ENCODE measurements at places on chromosomes 4 and X. TPM values are rescaled to one million over a fixed set of nuclear protein-coding genes. Genes with fewer than 3 reads are reported as not detected.
A peak's percentile ranks its signal among the peaks of the same experiment; 100 is the strongest.

The CASP6 gene
- 35.4 TPM for total RNA-seq

The MAP7D2 gene
- total RNA-seq: 0.15 TPM

The PPP2R3B gene
- total RNA-seq: 33.6 TPM

The ZRSR2 gene
- total RNA-seq: 9.4 TPM

The SSX4 gene
- not detected for total RNA-seq

The CLDN34 gene
- 0.46 TPM for total RNA-seq

The NCAPG gene
- 66.4 TPM for total RNA-seq

The DNAJB14 gene
- 56.7 TPM for total RNA-seq

The CPZ gene
- not detected for total RNA-seq

The AMBN gene
- total RNA-seq: not detected

The GAGE12F gene
- total RNA-seq: not detected

The DACH2 gene
- total RNA-seq: not detected

The LUZP4 gene
- not detected for total RNA-seq

DNA sequence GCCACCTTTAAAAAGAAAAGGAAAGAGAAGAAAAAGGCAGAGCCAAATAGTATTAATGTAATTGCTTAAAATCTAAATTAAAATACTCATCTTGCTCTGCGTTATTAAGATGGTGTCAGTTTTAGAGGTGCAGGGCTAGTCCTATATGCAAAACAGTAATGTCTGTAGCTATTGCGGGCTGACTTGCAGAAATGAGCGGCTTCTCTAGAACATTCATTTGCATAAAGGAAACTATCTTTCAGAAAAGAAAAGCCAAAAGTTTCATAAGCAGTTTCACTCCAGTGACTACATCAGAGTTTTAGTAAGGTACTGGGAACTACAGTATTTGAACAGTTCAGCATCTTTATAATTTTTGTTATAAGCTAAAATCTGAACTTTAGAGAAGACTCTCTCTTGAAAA lies 6.0 kb downstream of the SMAD1 start:
- H3K36me3 ChIP-seq: no peaks in the 10 kb centered on the region
- no peaks in the 10 kb centered on the region for H3K27me3 ChIP-seq
- H3K27ac ChIP-seq: no peak overlapping the region
- peaks cover 32% of the 10 kb centered on the region for H3K4me1 ChIP-seq

GRCh38 chr4:7070729-7071511 lies 3.1 kb upstream of the GRPEL1 start:
- no peak overlapping the region for H3K4me3 ChIP-seq
- no peak overlapping the region for H3K27ac ChIP-seq
- H3K36me3 ChIP-seq: no peaks in the 10 kb centered on the region
- H3K4me1 ChIP-seq: peaks cover 20% of the 10 kb centered on the region
- H3K27me3 ChIP-seq: no peaks in the 10 kb centered on the region

DNA sequence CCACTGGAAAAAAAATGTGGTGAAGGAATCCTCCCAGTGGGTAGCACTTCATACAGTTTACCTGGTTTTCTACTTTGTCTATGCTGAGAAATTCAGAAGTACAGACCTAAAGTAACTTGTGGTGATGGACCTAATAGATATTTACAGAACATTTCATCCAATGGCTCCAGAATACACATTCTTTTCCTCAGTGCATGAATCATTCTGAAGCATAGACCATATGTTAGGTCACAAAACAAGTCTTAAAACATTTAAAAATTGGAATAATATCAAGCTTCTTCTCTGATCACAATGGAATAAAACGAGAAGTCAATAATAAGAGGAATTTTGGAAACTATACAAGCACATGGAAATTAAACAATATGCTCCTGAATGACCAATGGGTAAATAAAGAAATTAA lies 450.1 kb upstream of the INTU start:
- no peaks in the 10 kb centered on the region for H3K27me3 ChIP-seq
- DNase-seq: no peak
- no peak overlapping the region for H3K4me3 ChIP-seq

- no peaks in the 10 kb centered on the region for H3K27me3 ChIP-seq
- peaks cover 7% of the 10 kb centered on the region for H3K4me1 ChIP-seq
- peak; percentile 62 for DNase-seq
- H3K27ac ChIP-seq: no peak overlapping the region
- no peaks in the 10 kb centered on the region for H3K36me3 ChIP-seq
These were observed 8.7 kb downstream of the SMIM10 start for GRCh38 chrX:134999469-134999868.

DNA sequence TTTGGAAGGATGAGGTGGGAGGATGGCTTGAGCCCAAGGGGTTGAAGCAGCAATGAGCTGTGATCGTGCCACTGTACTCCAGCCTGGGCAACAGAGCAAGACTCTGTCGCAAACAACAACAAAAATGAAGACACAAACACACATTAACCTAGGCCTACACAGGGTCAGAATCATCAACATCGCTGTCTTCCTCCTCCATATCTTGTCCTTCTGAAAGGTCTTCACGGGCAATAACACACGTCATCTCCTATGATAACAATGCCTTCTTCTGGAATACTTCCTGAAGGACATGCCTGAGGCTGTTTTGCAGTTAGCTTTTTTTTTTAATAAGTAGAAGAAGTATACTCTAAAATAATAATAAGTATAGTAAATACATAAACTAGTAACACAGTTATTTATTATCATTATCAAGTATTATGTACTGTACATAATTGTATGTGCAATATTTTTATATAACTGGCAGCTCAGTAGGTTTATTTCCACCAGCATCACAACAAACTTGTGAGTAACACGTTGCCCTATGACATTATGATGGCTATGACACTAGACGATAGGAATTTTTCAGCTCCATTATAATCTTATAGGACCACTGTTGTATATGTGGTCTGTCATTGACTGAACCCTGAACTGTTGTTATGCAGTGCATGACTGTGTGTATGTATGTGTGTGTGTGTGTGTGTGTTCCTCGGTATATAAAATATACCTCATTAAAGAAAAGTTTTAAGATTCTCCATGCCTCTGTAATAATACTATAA lies 69.2 kb upstream of the MAML3 start:
- H3K27ac ChIP-seq: peak overlapping the region; percentile 65
- peak; percentile 80 for DNase-seq
- H3K4me3 ChIP-seq: no peak overlapping the region
- no peaks in the 10 kb centered on the region for H3K27me3 ChIP-seq
- no peaks in the 10 kb centered on the region for H3K36me3 ChIP-seq

- no peaks in the 10 kb centered on the region for H3K36me3 ChIP-seq
- H3K27me3 ChIP-seq: no peaks in the 10 kb centered on the region
- DNase-seq: no peak
- H3K4me3 ChIP-seq: no peak overlapping the region
- H3K27ac ChIP-seq: no peak overlapping the region
These were observed 197.2 kb upstream of the ZFP42 start for GRCh38 chr4:187798385-187798784.

- H3K36me3 ChIP-seq: no peaks in the 10 kb centered on the region
- H3K4me1 ChIP-seq: peaks cover 28% of the 10 kb centered on the region
- DNase-seq: peak; percentile 94
- H3K4me3 ChIP-seq: no peak within 1 kb of the TSS
These were observed at the start of gene CXCL8 for GRCh38 chr4:73740353-73740778. Gene CXCL8, plus strand, starts transcription at chr4:73740569. Its CDS starts 90 bp downstream, at chr4:73740659.

GRCh38 chr4:34202154-34202553 lies 2042.2 kb downstream of the ARAP2 start:
- no peak for DNase-seq
- H3K4me3 ChIP-seq: no peak overlapping the region
- no peaks in the 10 kb centered on the region for H3K36me3 ChIP-seq
- H3K4me1 ChIP-seq: no peaks in the 10 kb centered on the region
- no peaks in the 10 kb centered on the region for H3K27me3 ChIP-seq

GRCh38 chrX:154595559-154596249 lies 10.8 kb downstream of the CTAG1A start:
- no peak overlapping the region for H3K27ac ChIP-seq
- peaks cover 13% of the 10 kb centered on the region for H3K27me3 ChIP-seq
- no peaks in the 10 kb centered on the region for H3K36me3 ChIP-seq
- H3K4me3 ChIP-seq: no peak overlapping the region

- H3K36me3 ChIP-seq: no peaks in the 10 kb centered on the region
- no peak overlapping the region for H3K4me3 ChIP-seq
- H3K27ac ChIP-seq: no peak overlapping the region
- DNase-seq: no peak
- no peaks in the 10 kb centered on the region for H3K27me3 ChIP-seq
- no peaks in the 10 kb centered on the region for H3K4me1 ChIP-seq
These were observed 278.0 kb downstream of the ANK2 start for GRCh38 chr4:113327494-113327893.

GRCh38 chrX:98795636-98796035 lies 1614.4 kb downstream of the PCDH19 start:
- no peaks in the 10 kb centered on the region for H3K4me1 ChIP-seq
- no peak for DNase-seq
- H3K36me3 ChIP-seq: no peaks in the 10 kb centered on the region
- no peak overlapping the region for H3K27ac ChIP-seq
- H3K27me3 ChIP-seq: no peaks in the 10 kb centered on the region

GRCh38 chrX:45134315-45134731 lies 66.4 kb downstream of the DIPK2B start:
- H3K4me3 ChIP-seq: no peak overlapping the region
- H3K27me3 ChIP-seq: no peaks in the 10 kb centered on the region
- no peak overlapping the region for H3K27ac ChIP-seq
- H3K36me3 ChIP-seq: no peaks in the 10 kb centered on the region
- DNase-seq: no peak

- DNase-seq: no peak
- no peaks in the 10 kb centered on the region for H3K27me3 ChIP-seq
- H3K27ac ChIP-seq: no peak overlapping the region
- H3K4me1 ChIP-seq: no peaks in the 10 kb centered on the region
- no peak overlapping the region for H3K4me3 ChIP-seq
These were observed 7.0 kb upstream of the DSPP start for GRCh38 chr4:87601361-87601760.

- no peak for DNase-seq
- H3K4me1 ChIP-seq: no peaks in the 10 kb centered on the region
- no peaks in the 10 kb centered on the region for H3K36me3 ChIP-seq
- no peak overlapping the region for H3K4me3 ChIP-seq
- no peaks in the 10 kb centered on the region for H3K27me3 ChIP-seq
These were observed 68.7 kb upstream of the PRDX4 start for GRCh38 chrX:23598575-23598974.

DNA sequence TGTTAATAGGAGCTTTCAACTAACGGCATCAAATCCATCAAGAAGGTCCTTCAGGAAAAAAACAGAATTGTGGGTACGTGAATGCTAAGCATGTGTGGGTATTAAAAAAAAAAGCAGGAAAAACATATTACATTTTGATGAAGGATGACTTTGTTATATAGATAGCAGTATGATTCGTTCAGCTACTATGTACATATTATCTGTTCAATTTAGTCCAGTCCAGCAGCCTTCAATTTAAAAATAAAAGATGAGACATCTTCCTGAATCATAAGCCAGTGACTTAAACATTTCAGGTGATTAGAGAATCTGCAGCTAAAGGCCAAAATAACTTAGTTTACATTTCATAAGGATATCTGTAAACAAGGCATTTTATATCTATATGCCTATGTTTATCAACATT lies 63.4 kb downstream of the LCORL start:
- H3K4me3 ChIP-seq: no peak overlapping the region
- H3K27me3 ChIP-seq: no peaks in the 10 kb centered on the region
- no peaks in the 10 kb centered on the region for H3K4me1 ChIP-seq
- H3K36me3 ChIP-seq: no peaks in the 10 kb centered on the region

GRCh38 chr4:32135642-32136041 lies 1415.5 kb downstream of the PCDH7 start:
- H3K27ac ChIP-seq: no peak overlapping the region
- H3K4me1 ChIP-seq: peaks cover 7% of the 10 kb centered on the region
- H3K27me3 ChIP-seq: no peaks in the 10 kb centered on the region
- H3K36me3 ChIP-seq: no peaks in the 10 kb centered on the region
- no peak for DNase-seq

GRCh38 chrX:66021765-66022631 lies 17.9 kb downstream of the VSIG4 start:
- no peaks in the 10 kb centered on the region for H3K4me1 ChIP-seq
- H3K4me3 ChIP-seq: no peak overlapping the region
- H3K36me3 ChIP-seq: no peaks in the 10 kb centered on the region
- H3K27ac ChIP-seq: no peak overlapping the region

DNA sequence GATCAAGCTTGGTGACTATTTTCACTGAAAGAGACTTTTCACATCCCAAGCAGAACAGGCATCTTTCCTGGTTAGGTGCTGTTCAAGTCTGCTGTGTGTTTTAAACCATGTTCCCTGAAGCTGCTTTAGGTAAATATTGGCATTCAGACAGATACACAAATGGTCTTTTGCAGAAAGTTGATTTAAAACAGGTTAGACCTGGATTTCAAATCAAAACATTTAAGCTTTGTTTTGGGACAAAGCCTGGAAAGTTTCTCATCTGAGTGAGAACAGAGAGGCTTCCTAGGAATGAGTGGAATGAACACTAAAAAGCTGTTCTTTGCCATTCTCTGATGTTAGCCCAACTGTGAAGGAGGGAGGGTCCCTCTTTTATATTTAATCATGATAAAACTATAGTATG lies 10.1 kb downstream of the ANXA3 start:
- H3K36me3 ChIP-seq: no peaks in the 10 kb centered on the region
- no peak overlapping the region for H3K4me3 ChIP-seq
- DNase-seq: no peak

DNA sequence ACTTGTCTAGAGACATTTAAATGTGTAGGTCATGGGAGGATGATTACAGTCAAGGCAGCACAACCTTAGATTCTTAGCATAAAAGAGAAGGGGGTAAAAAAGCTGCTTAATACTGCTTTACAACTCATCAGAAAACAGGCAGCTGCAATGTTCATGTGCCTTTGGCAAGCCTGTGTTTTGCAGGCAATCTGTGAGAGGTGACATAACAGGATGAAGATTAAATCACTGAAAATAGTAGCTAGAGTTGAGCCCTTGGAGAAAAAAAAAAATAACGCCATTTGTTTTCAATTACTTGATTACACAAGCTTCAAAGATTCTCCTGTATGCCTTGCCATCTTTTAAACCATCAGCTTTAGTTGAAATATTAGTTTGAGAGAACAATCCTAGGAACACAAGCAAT lies 847.6 kb upstream of the LCORL start:
- no peaks in the 10 kb centered on the region for H3K27me3 ChIP-seq
- no peak for DNase-seq
- no peaks in the 10 kb centered on the region for H3K4me1 ChIP-seq
- H3K36me3 ChIP-seq: no peaks in the 10 kb centered on the region

- H3K36me3 ChIP-seq: no peaks in the 10 kb centered on the region
- DNase-seq: peak; percentile 72
- H3K4me3 ChIP-seq: no peak overlapping the region
- H3K4me1 ChIP-seq: peaks cover 9% of the 10 kb centered on the region
These were observed 36.6 kb upstream of the UGT2A1 start for GRCh38 chr4:69689599-69689998.

DNA sequence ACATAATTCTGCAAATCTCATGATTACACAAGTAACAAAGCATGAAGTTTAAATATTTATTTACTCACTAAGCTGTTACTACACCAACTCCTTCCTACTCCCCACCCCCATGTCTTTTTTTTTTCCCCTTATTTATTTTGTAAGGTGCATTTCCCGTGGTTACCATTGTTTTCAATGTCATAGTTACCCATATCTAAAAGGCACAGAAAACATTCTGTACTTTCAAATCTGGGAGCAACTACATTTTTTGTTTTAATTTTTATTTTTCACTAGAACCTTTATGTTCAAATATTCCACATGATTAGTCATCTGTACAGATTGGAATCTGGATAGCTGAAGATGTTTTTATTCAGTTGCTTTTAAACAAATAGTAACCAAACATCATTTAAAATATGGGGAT lies 62.8 kb downstream of the PPP3CA start:
- H3K4me3 ChIP-seq: no peak overlapping the region
- H3K27ac ChIP-seq: no peak overlapping the region
- peaks cover 11% of the 10 kb centered on the region for H3K4me1 ChIP-seq
- no peaks in the 10 kb centered on the region for H3K36me3 ChIP-seq

Data from endothelial cell of umbilical vein (primary cell).